ENCODE measurements at places on chromosomes 4 and X.

- no peak for DNase-seq
Measured at GRCh38 chr4:3640587-3640962, 108.4 kb upstream of the LRPAP1 start.

DNA sequence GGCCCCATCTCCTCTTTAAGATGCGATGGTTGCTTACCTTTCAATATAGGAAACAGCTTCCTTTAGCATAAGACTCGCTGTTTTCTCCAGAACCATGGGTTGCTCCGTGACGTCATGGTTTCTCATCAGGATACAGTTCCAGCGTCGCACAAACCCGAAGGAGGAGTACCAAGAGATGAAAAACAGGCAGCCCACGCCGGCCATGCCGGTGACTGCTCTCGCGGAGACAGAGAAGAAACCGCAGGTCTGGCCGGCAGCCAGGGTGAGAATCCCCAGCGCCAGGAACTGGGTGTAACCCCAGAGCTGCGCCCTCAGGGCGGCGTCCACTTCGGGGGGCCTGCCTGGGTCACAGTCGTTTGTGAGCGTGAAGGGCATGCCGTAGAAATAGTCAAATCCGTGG, 11.4 kb downstream of the ARSD start:
- DNase-seq = no peak

- no peak for DNase-seq
Measured at GRCh38 chr4:4871242-4871572, 11.7 kb downstream of the MSX1 start.

- DNase-seq = no peak
Measured at GRCh38 chr4:605702-606425, 19.5 kb upstream of the PDE6B start.

DNA sequence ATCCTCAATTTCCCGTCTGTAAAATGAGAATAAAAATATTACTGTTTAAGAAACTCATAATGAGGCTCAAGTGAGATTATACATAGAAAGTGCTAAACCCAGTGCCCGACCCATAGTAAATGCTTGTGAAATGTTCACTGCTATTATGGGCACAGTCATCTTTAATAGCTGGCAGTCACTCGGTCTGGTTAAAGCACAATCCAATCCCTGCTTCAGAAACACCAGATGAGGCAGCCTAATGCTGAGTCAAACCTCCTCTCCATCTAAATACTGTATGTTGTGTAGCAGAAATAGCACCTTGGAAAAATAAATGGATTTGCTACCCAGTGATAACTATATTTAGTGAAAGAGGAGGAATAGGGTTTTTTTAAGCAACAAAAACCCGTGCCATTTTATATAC, 14.5 kb downstream of the EVC2 start:
- no peak for DNase-seq

DNA sequence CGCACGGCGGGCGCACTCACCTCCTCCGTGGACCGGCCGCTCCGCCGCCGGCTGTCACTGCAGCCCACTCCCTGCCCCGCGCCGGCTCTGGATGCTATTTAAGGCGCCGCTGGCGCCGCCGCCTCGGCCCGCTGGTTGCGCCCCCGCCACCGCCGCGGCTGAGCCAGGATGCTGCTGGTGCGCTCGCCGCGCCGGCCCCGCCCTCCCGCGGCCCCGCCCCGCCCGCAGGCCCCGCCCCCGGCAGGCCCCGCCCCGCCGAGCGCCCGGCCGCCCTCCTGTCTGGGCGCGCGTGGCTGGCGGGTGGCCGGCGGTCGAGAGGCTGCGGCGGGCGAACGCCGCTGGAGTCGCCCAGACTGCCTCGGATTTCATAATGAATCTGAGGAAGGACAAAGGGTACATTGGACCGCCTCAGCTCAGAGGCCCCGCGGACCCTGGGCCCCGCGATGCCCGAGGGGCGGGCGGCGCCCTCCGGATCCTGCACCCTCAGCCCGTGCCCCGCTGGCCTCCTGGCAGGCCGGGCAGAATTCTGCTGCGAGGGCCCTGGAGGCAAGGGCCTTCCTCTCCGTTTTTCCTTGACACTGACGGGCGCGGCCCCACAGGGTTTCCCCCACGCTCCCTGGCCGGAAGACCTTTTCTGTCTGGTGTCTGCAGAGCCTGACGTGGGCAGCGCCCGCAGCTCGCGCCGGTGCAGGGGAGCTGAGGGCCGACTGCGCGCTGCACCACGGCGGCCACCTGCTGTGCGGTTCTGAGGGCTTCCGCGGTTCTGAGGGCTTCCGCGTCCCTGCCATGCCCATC, at the start of gene ACSL1:
ACSL1 (minus strand) TSS at position 73 of the 795 bp plus-strand sequence. CDS start 22,454 bp downstream, outside the sequence.
- DNase-seq = peak; percentile 80

GRCh38 chrX:109856974-109857373, 123.9 kb upstream of the ACSL4 start:
- no peak for DNase-seq

DNA sequence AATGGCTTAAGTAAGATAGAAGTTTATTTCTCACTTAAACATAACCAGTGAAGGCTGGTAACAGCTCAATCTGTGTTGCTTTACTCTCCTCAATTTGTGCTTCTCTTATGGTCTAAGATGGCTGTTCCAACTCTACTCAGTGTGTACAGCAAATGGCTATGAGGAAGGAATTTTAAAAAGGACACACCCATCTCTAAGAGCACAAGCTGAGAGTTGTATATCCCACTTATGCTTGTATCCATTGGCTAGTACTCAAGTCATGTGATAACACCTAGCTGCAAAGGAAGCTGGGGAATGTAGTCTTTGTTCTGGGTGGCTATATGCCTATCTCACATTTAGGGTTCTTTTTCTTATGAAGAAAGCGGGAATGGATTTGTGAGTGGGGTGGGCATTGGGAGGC, 63.3 kb downstream of the GPAT3 start:
- no peak for DNase-seq

DNA sequence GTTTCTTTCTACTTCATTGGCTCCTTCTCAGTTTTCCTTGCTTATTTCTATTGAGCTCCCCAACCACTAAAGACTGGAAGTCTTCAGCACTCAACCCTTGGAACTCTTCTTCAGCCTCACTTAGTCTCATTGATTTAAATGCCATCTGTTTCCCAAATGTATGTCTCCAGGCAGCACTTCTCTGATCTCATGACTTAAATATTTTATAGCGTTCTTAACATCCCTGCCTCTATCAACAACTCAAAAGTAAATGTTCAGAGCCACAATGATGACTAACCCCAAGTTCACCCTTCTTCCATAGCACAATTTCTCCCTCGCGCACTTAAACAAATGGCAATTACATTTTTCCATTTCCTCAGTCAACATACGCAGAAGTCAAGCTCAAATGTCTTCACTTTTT, 1393.3 kb downstream of the ARAP2 start:
- DNase-seq = no peak

DNA sequence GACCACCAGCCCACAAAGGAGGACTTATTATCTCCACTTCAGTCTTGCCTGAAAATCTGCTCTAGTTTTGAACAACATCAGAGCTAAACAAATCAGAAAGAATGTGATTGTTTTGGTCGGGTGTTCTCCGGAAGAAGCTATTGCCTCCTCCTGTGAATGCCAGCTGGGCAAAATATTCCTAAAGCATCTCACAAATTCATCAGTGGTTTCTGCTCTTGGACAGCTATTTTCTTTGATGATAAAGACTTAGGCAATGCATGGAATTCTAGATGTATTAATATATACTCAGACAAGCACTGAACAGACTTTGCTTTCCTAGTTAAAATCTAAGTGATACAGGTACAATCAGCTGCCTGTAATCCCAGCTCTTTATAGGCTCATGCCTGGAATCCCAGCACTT, 71.8 kb downstream of the ASMT start:
- DNase-seq = no peak

DNA sequence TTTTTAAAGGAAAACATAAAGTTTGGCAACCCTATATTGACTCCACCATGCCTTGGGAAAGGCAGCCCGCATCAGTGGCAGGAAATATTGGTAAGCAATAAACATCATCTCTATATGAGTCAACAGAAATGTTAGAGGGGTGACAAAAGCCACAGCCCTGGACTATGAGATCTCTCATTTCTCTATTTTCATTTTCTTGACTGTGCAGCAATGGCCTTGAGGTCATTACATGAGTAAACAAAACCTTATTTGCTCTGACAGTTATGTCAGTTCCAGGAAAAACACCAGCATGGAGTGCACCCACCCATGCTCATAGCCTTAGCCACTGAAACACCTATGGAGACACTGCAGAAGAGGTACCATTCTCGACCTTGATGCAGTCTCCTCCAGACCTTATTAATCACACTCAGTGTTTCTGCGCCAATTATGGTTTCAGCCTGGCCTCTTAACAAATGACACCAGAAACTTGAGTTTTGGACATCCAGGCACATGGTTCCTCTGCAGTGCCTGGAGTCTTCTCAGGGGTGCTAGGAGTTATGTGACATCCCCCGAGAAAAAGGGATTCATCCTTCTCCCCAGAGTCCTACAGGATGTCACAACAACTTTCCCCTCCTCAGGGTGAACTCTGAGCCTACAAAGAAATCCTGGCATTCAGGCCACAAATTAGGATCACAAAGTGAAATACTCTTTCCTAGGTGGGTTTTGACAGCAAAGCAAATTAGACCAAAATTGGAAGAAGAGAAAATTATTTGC, 16.0 kb upstream of the HPGD start:
- DNase-seq = no peak

- DNase-seq = no peak
Measured at GRCh38 chrX:107768051-107768450, 7.5 kb downstream of the TSC22D3 start.

DNA sequence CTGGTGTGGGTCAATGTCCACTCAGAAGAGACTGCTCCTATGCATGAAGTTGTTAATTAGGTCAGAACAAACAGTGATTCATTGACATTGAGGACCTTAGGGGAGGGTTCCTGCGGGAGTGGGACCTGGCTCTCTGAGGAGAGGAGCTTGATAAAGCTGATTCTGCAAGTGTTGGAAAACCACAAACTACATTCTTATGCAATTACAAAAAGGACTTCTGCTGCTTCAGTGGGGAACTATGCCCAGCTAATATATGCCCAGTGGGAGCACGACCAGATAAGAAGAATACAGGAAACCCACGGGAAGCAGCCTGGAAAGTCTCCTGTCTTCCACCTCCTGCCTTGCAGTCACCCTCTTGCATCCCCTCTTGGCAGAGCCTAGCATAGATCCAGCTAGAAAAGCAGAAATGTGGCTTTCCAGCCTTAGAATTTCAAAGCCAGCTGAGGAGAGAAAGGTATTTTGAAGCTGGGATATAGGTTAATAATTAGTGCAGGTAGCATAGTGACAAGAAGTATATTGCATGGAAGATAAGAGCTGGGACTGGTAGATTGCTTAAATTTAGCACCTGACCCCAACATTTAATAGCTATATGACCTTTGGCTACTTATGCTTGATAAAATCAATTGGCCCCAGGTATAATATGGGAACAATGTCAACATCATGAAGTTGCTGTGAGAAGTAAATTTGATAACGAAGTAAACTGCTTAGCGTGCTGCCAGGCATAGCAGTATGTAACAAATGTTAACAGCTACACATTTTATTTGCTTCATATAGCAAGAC, 34.9 kb upstream of the UGT8 start:
- DNase-seq = no peak

GRCh38 chr4:19596342-19596741, 655.4 kb upstream of the SLIT2 start:
- no peak for DNase-seq

DNA sequence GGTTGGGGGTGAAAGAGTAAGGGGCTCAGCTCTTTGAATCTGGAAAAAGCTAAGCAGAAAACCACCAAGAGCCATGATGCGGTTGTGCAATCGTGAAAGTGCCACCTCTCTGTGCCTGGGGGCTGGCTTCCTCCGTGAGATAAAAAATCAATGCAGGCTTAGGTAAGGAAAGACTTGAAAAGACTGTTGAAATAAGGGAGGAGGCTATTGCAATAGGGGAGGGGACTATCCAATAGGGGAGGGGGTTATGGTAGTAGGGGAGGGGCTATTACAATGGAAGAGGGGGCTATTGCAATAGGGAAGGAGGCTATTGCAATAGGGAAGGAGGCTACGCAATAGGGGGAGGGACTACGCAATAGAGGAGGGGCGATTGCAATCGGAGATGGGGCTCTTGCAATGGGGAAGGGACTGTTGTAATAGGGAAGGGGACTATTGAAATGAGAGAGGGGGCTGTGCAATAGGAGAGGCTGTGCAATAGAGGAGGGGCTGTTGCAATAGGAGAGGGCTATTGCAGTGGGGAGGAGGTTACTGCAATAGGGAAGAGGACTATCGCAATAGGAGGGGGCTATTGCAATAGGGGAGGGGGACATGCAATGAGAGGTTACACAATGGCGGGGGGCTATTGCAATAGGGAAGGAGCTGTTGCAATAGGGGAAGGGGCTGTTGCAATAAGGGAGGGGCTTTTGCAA, 162.3 kb upstream of the PSAPL1 start:
- no peak for DNase-seq

DNA sequence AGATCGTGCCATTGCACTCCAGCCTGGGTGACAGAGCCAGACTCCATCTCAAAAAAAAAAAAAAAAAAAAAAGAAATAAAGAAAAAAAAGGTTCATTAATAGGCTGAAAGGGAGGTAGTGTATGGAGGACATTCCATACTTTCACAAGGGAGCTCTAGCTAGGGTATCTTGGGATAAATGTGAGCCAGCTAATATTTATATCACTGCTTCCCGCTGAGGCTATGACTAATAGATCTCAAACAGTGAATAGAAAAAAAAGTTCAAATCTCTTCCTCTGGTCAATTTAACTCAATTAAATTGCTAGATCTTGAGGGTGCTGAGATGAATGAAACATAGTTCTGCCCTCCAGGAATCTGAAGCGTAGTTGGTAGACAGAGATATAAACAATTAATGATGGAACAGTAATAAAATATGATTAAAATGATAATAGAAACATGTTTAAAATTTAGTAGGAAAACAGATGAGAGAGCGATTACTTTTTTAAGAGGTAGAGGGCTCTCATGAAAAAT, 55.7 kb upstream of the SHISA3 start:
- DNase-seq = no peak
